Stimulated activated CD4-positive, alpha-beta T cell treated with anti-CD3 and anti-CD28 coated beads, Interleukin-2, amount 100 ng/mL, for 4 hours (primary cell): ENCODE measurements at places on chromosomes 7 and 10.

- DNase-seq, result no peak
Measured at GRCh38 chr7:84191842-84192241, 2.7 kb downstream of the SEMA3A start.

GRCh38 chr10:133405272-133405671 is 11.3 kb downstream of the MTG1 start:
- no peak for DNase-seq

DNA sequence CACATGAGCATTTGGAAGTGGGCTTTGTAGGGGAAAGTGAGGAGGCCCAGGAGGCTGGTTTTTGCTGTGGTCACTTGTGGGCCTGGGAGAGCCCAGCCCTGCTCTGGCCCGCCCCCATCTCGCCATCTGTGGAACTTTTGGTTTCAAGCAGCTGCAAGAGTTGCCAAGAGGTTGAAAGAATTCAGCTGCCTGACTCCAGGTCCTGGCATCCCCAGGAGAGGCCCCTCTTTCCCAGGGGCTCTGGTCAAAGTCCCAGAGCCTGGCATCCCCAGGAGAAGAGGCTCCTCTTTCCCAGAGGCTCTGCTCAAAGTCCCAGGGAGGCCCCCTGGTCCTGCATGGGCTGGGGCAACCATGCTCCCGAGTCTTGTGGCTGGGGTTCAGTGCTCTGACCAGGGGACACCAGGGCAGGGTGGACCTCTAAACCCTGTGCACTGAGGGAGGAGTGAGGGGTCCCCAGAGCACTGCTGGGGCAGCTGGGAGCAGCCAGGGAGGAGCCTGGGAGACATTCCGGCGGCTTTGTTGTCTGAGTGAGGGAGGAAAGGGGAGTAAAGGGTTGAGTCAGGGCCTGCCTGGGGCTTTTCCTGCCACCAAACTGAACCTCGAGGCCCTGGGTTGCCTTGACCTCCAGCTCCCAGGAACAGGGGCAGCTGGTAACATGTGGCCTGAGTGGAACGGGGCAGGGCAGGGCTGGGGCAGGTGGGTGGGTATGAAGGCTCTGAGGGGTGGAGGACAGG is 27.7 kb upstream of the CSGALNACT2 start:
- DNase-seq, result no peak

- no peak for DNase-seq
Measured at GRCh38 chr10:46523962-46524471, 32.4 kb downstream of the GPRIN2 start.

GRCh38 chr10:22722626-22723169 is 8.3 kb upstream of the PIP4K2A start:
- DNase-seq, result no peak

DNA sequence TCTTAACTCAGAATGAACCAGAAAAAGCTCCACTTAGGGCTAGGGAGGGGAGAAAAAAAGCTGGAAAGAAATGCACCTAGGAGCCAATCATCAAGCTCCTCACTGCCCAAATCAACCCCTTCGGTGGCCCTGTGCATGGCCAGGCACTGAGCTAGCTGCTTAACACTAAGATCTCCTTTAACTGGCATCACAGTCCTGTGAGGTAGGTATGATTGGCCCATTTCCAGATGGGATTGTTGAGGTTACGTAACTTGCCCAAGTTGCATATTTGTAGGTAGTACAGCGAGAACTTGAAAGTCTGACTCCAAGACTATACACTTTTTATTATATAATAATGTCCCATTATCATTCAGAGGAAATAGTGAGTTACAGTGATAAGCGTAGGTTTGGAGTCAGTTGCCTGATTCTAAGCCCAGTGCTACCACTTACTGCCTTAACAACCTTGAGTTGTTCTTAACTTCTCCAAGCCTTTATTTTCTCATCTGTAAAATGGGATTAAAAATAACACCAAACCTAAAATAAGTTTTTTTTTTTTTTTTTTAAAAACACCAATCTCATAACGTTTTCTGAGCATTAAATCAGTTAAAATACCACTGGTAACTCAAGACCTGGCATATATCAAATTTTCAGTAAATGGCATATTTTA is 37.2 kb upstream of the ACSL5 start:
- no peak for DNase-seq

DNA sequence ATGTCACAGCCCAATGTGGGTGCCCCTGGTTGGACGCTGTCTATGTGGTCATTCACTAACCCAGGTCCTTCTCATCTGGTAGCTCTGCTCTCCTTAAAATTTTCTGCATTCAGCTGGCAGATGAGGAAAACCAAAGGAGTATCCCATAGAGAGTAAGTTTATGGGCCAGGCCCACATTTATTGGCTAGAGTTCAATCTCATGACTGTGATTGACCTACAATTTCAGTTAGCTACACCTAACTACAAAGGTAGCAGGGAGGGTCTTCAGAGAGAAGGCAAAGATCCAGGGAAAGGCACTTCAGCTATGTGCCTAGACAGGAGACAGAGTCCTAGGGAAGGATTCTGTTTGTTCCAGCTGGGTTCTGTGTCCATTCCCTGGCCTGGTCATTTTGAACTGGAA is 23.7 kb upstream of the PPIF start:
- no peak for DNase-seq
